Glutamatergic neuron (in vitro differentiated cells): ENCODE measurements at places on chromosomes 7 and 10.

GRCh38 chr10:109978481-109978880 lies 29.3 kb upstream of the ADD3 start:
- H3K36me3 ChIP-seq = no peaks in the 10 kb centered on the region
- no peaks in the 10 kb centered on the region for H3K27me3 ChIP-seq
- peaks cover 17% of the 10 kb centered on the region for H3K4me1 ChIP-seq

DNA sequence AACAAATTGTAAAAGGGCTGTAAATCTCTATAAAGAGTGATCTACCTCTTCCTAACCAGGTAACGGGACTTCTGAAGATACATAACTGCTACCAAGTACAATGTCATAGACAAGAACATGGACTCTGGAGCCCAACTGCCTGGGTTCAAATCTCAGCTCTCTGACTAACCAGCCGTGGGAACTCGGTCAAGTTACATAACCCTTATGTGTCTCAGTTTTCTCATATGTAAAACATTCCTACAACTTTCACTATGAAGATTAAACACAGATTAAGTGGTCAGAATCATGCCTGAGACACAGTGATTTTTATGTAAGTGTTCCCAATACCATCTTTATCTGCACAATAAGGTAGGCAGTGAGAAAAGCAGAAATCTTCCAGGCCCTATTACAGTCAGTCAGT lies 52.6 kb downstream of the ITGB1 start:
- H3K27me3 ChIP-seq = peaks cover 4% of the 10 kb centered on the region
- no peak overlapping the region for H3K4me3 ChIP-seq
- peaks cover 15% of the 10 kb centered on the region for H3K4me1 ChIP-seq
- no peaks in the 10 kb centered on the region for H3K36me3 ChIP-seq

DNA sequence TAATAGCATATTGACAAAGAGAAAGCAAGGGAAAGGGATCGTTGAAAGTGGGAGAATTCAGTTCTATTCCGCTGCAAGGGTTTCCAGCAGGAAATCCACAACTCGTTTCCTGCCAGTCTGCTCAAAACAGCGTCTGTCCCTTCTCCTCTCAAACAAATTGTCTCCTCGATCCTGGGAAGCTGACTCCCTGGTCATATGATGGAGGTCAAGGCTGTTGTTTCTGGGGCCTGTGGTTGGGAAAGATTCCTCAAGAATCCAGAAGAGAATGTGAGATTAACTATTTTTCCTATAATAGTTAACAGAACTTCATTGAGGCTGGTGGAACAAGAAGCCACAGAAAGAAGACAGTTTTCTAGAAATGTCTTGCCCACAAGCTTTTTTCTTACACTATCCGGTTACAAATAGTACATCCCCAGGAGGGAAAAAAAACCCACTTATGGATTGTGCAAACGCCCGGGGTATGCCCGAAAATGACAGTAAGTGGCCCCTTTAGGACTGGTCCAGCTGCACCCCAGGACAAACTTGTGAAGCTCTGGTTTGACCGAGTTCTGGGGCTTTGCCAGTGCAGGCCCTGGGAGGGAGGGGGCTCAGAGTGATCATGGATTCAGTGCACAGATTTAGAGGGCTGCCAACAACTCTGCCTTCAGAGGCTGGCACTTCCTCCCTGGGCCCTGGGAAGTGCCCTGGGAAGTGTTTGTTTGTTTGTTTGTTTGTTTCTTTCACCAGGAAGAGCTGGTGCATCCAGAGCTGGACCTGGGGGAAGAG lies 49.4 kb upstream of the CTBP2 start:
- no peak overlapping the region for H3K27ac ChIP-seq
- H3K27me3 ChIP-seq = no peaks in the 10 kb centered on the region
- H3K4me1 ChIP-seq = no peaks in the 10 kb centered on the region
- no peak overlapping the region for H3K4me3 ChIP-seq
- DNase-seq = no peak

- no peaks in the 10 kb centered on the region for H3K36me3 ChIP-seq
- peaks cover 19% of the 10 kb centered on the region for H3K4me1 ChIP-seq
- H3K4me3 ChIP-seq = no peak overlapping the region
- no peak for DNase-seq
- no peak overlapping the region for H3K27ac ChIP-seq
These were observed 48.6 kb downstream of the MCU start for GRCh38 chr10:72740528-72740927.

- H3K36me3 ChIP-seq = no peaks in the 10 kb centered on the region
- H3K4me1 ChIP-seq = peaks cover 9% of the 10 kb centered on the region
- H3K27ac ChIP-seq = no peak overlapping the region
- DNase-seq = no peak
These were observed 7.9 kb downstream of the PANK1 start for GRCh38 chr10:89637113-89637512.

DNA sequence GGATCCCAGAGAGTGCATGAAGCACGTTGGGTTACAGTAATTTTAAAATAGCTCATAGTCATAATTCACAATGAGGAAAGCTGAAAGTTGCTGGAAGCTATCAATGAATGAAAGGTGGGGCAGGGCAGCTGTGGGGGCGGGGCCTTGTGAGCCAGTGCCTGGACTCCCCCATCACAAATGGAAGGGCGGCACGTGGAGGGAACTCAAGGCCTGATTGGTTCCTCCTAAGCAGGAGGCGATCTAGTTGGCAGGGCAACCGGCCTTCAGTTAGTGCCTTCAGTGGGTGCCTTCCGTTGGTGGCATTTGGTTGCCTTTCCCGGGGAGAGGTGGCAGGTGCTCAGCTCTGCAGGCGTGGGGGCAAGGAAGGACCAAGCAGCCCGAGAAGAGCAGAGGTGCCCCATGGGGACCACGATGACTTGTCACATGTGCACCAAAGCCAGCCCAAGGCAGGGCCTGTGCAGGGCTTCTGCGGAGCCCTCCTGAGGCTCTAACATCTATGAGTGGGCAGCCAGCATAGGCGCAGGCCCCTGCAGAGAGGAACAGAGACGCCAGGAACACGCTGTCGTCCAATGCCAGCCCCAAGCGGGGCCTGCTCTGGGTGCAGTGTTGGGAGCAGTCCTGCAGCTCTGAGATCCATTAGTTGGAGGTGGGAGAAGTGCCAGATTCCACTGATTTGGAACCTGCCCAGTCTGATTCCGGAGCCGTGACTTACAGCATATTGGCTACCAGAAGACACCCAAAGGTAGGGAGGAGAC lies 59.8 kb upstream of the PDSS1 start:
- H3K4me1 ChIP-seq = no peaks in the 10 kb centered on the region
- no peak overlapping the region for H3K27ac ChIP-seq
- no peaks in the 10 kb centered on the region for H3K36me3 ChIP-seq

- no peaks in the 10 kb centered on the region for H3K36me3 ChIP-seq
- no peak overlapping the region for H3K4me3 ChIP-seq
- H3K4me1 ChIP-seq = peaks cover 6% of the 10 kb centered on the region
- no peaks in the 10 kb centered on the region for H3K27me3 ChIP-seq
- no peak overlapping the region for H3K27ac ChIP-seq
These were observed 65.9 kb upstream of the FAM133B start for GRCh38 chr7:92656121-92656520.

DNA sequence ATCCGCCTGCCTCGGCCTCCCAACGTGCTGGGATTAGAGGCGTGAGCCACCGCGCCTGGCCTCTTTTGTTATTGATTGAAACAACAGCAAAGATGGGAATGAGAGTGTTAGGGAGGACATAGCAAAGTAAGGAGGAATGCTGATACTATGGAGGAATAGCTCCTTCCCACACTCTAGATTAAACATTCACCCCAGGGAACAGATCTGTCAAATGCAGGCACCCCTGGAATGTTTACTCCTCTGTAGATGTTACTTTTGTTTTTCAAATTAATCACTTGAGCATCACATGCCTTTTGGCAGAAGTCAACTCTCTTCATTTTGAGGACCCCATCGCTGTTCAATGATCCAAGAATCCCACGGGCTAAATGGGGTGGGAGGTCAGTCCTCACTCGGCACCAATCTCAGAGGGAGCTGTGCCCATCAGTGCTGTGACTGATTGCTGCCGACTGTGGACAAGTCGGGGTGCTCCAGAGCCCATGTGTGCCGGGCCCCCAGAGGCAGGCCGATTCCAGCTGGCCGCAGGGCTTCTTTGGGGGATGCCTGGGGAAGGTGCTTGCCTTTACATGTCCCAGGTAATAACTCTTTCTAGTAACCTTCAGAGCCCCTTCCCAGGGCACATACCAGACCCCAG lies 10.2 kb upstream of the COBL start:
- no peak for DNase-seq
- no peaks in the 10 kb centered on the region for H3K36me3 ChIP-seq
- H3K4me3 ChIP-seq = no peak overlapping the region
- peaks cover 5% of the 10 kb centered on the region for H3K4me1 ChIP-seq
- H3K27me3 ChIP-seq = no peaks in the 10 kb centered on the region

GRCh38 chr10:17453373-17454091 lies 863 bp downstream of the ST8SIA6 start:
- no peak overlapping the region for H3K27ac ChIP-seq
- H3K27me3 ChIP-seq = peaks cover 6% of the 10 kb centered on the region
- DNase-seq = peak; percentile 50
- no peaks in the 10 kb centered on the region for H3K4me1 ChIP-seq
- H3K4me3 ChIP-seq = peak overlapping the region; percentile 83

DNA sequence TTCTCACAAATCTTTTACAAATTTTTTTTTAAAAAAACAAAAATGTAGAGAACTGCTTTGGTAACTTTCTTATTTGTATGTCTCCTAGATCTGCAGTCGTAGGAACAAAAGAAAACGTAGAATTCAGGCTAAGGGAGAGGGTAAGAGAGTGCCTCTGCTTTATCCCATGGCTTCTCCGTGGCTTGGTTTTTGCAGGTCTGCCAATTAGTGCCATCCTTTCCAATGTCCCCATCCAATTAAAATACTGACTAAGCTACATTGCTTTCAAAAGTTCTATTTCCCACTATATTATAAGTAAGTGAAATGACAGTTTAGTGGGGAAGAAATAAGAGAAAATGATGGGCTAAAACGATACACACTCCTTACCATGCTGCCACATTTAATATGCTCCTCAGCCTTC lies 209.3 kb downstream of the CRPPA start:
- no peak overlapping the region for H3K27ac ChIP-seq
- peaks cover 3% of the 10 kb centered on the region for H3K4me1 ChIP-seq
- H3K27me3 ChIP-seq = no peaks in the 10 kb centered on the region
- no peak overlapping the region for H3K4me3 ChIP-seq
- H3K36me3 ChIP-seq = no peaks in the 10 kb centered on the region
- DNase-seq = no peak

- DNase-seq = peak; percentile 25
- H3K27me3 ChIP-seq = peaks cover 4% of the 10 kb centered on the region
- peaks cover 2% of the 10 kb centered on the region for H3K36me3 ChIP-seq
- H3K4me3 ChIP-seq = peak overlapping the region; percentile 95
- peaks cover 26% of the 10 kb centered on the region for H3K4me1 ChIP-seq
- peak overlapping the region; percentile 98 for H3K27ac ChIP-seq
These were observed 5.6 kb downstream of the OGA start for GRCh38 chr10:101812606-101813005.

GRCh38 chr10:24306507-24306875 lies 97.6 kb downstream of the KIAA1217 start:
- H3K27me3 ChIP-seq = no peaks in the 10 kb centered on the region
- no peaks in the 10 kb centered on the region for H3K4me1 ChIP-seq
- no peak overlapping the region for H3K4me3 ChIP-seq
- no peak overlapping the region for H3K27ac ChIP-seq
- H3K36me3 ChIP-seq = no peaks in the 10 kb centered on the region
- DNase-seq = no peak

GRCh38 chr7:86201767-86202166 lies 441.9 kb upstream of the GRM3 start:
- no peaks in the 10 kb centered on the region for H3K4me1 ChIP-seq
- peaks cover 4% of the 10 kb centered on the region for H3K36me3 ChIP-seq
- H3K4me3 ChIP-seq = no peak overlapping the region
- DNase-seq = no peak
- no peaks in the 10 kb centered on the region for H3K27me3 ChIP-seq

DNA sequence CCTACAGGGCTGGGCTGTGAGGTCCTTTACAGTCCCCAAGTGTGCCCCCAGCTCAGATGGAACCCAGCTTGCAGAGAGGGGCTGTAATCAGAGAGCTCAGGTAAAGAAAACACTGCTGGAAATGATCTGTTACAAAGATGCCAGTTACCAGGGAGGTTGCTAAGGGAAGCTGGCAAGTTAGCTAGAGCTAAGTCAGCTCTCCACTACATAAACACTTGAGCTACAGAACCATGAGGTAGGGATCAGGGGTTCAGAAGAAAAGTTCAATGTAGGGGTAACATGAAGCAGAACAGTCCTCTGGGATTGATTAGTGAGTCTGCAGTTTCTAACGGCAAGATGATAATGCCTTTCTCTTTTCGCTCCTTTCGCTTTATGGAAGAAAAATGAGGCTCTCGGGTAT lies 53.1 kb upstream of the TM9SF3 start:
- peaks cover 3% of the 10 kb centered on the region for H3K27me3 ChIP-seq
- DNase-seq = no peak
- no peaks in the 10 kb centered on the region for H3K4me1 ChIP-seq
- H3K36me3 ChIP-seq = no peaks in the 10 kb centered on the region
- no peak overlapping the region for H3K27ac ChIP-seq

- H3K27me3 ChIP-seq = no peaks in the 10 kb centered on the region
- H3K27ac ChIP-seq = no peak overlapping the region
- H3K4me3 ChIP-seq = no peak overlapping the region
- no peaks in the 10 kb centered on the region for H3K36me3 ChIP-seq
- no peaks in the 10 kb centered on the region for H3K4me1 ChIP-seq
These were observed 43.7 kb downstream of the PSMC2 start for GRCh38 chr7:103391150-103391549.

GRCh38 chr7:156892081-156892800 lies 742 bp downstream of the LMBR1 start:
- peak overlapping the region; percentile 90 for H3K4me3 ChIP-seq
- peak; percentile 68 for DNase-seq
- no peaks in the 10 kb centered on the region for H3K4me1 ChIP-seq
- peak overlapping the region; percentile 29 for H3K27ac ChIP-seq
- H3K27me3 ChIP-seq = peaks cover 4% of the 10 kb centered on the region

- no peak overlapping the region for H3K4me3 ChIP-seq
- peaks cover 4% of the 10 kb centered on the region for H3K4me1 ChIP-seq
- no peak for DNase-seq
- H3K27ac ChIP-seq = no peak overlapping the region
These were observed 82.9 kb downstream of the WDFY4 start for GRCh38 chr10:48767373-48768143.

DNA sequence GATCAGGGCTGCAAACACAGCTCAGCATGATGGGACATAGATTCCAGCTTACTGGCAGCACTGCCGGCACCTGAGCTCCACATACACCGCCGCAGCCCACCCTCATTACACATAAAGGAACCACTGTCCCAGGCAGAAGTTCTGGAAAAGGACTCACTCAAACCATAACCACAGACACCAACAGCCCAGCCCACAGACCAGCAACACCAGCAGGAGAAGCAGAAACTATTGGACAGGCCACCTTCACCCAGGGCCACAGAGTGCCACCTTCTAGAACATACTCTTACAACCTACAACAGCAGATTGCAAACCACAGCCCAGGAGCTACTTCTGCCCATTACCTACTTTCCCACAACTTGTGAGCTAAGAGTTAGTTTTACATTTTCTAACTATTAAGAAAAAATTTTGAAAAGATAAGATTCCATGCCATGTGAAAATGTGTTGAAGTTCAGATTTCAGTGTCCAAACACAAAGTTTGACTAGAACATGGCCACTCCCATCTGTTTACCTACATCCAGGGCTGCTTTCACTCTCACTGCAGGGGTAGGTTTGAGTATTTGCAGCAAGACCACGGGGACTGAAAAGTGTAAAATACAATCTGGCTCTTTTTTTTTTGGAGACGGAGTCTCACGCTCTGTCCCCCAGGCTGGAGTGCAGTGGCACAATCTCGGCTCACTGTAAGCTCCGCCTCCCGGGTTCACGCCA lies 153.0 kb downstream of the TNS3 start:
- peak overlapping the region; percentile 49 for H3K27ac ChIP-seq
- no peak overlapping the region for H3K4me3 ChIP-seq
- peaks cover 3% of the 10 kb centered on the region for H3K27me3 ChIP-seq

- no peak for DNase-seq
- peaks cover 1% of the 10 kb centered on the region for H3K4me1 ChIP-seq
- peaks cover 6% of the 10 kb centered on the region for H3K27me3 ChIP-seq
- no peak overlapping the region for H3K27ac ChIP-seq
- no peak overlapping the region for H3K4me3 ChIP-seq
These were observed 784 bp upstream of the SERPINE1 start for GRCh38 chr7:101125989-101126650.
